ENCODE measurements at places on chromosomes 5 and 9.
A peak's percentile ranks its signal among the peaks of the same experiment; 100 is the strongest.

GRCh38 chr9:97547098-97547829 lies 45.8 kb downstream of the TMOD1 start:
- DNase-seq = no peak

DNA sequence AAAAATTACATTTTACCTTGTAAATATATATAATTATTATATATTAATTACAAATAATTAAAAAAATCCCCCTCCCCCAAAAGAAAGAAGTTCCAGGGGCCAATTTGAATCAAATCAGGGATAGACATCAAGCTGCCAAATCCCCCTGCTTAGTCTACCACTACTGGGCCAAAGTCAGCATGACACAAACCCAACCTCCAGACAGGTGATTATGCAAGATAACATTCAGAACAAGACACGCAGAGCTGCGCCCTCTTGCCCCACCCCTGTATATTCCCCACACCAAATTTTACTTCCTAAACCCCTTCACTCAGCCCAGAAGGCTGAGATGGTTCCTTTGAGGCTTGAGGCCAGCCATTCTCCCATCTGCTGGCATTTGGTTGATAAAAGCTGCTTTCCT lies 2059.1 kb upstream of the CDH6 start:
- DNase-seq = no peak

- DNase-seq = peak; percentile 8
Observed at GRCh38 chr9:83569326-83569725, 31.1 kb upstream of the FRMD3 start.

DNA sequence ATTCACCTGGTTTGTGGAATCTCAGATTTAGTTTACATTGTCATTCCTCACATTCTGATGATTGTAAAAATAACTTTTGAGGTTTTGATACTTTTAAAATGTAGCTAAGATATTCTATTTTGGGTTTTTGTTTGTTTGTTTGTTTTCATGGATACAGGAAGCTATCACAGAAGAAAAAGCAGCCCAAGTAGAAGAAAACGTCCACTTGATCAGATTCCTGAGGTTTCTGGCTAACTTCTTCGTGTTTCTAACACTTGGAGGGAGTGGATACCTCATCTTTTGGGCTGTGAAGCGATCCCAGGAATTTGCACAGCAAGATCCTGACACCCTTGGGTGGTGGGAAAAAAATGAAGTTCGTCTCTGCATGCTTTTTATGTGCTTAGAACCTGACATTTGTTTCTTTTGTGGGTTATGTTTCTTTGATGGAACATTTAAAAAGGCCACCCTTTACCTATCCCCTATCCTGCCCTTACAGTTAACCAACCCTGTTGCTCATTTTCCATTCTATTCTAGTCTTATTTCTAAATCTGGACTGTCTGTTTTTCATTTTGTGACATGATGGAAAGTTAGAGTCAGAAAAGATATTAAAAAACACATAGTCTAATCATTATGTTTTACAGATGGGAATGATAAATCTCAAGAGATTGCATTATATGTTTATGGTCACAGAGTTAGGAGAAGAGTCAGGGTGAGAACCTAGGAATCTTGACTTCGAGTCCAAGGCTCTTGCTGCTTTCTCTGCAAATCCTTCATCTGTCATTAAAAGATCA lies 163.7 kb downstream of the ALDH1A1 start:
- no peak for DNase-seq

GRCh38 chr9:118577121-118577520 lies 792.1 kb downstream of the BRINP1 start:
- no peak for DNase-seq

GRCh38 chr9:89661391-89661949 lies 56.7 kb downstream of the GADD45G start:
- DNase-seq = peak; percentile 44

DNA sequence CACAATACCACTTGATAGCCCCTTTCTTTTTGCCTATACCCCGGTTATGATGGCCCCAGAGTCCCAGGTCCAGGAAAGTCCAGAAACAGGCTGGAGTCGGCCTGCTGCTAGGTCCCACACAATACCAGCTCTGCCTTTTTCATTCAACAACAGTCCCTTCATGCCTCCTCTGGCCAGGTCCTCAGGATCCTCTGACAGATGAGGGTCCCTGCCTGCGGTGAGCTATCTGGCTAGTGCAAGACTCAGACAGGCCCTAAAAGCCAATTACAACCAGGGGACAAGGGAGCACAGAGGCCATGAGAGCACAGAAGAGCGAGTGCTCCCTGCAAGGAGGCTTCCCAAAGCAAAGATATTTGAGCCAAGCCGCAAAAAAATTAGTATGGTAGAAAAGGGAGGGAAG lies 84.8 kb upstream of the ZBTB43 start:
- no peak for DNase-seq

GRCh38 chr9:126228781-126229444 lies 97.7 kb upstream of the MVB12B start:
- DNase-seq = peak; percentile 86

DNA sequence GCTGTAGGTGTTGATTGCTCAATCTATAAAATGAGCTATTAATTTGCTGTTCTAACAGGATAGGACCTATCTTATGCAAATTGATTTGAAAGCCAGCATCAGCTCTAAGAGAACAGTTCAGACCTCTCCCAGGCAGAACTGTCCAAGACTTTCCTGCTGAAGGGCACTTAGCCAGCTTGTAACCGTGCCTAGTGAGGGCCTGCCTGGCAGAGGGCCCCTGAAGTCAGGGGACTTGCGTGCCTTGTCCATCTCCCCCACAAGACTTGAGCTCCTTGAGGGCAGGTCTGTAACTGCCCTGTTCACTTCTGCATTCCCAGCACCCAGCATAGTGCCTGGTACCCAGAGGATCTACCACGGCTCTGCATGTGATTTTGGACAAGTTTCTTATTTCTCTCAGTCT lies 293.4 kb downstream of the CDK5RAP2 start:
- no peak for DNase-seq

- DNase-seq = no peak
Observed at GRCh38 chr9:97388721-97389238, 23.1 kb upstream of the TDRD7 start.

DNA sequence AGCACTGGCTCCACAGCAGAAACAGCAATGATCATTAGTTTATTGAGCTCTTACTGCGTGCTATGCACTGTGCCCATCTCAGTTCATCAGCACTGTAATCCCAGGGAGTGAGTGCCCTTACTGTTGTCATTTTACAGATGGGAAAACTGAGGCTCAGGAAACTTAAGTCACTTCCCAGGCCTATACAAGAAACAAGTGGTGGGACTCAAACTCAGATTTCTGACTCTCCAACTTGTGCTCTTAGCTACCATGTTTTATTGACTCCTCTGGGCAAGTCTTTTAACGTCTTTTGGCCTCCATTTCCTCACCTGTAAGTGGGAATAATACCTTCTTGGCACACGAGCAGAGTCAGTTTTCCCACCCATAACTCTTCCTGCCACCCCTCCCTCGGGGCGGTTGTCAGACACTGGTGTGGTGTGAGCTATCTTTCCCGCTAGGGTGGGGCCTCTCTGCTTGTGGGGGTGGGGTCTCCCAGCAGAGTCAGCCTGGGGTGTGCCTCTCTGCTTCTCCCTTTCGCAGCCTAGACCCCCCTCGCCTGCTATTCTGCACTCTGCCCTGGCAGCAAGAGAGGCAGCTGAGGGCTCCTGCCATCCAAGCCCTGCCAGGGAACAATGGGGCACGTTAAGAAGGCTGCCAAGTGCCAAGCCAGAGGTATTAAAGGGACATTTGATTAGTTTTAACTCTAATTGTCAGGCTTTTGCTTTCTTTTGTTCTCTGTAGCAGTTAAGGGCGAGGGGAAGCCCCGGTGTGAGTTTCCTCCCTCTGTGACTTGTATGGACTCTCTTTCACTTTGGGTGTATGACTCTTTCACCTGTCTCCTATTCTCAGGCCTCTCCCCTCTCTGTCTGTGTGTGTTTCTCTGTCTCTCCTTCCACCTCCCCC lies 12.1 kb downstream of the GALNT10 start:
- DNase-seq = peak; percentile 28

DNA sequence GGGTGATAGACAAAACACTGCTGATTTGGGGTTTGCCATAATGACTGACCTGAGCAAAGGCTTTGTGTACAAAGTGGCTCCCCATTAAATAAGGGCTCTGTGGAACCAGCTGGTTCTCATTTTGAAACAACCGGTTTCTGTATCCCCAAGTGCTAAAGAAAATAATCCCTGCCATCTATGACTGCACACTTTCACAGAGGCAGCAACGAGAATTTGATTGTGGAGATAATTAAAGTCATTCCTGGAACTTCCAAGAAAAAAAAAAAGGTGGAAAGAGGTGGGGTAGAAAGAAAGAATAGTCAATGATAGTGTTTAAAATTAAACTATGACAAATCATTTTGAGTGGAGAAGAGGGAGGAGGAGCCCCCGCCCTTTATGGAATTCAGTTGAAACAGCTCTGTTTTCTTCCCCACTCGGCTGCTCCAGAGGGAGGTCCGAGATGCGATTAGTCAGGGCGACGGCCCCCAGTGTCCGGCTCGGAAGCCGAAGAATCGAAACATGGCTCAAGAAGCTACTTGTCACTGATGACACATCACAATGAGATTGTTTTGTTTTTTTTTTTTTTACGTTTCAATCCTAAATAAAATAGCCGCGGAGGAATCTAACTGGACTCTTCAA lies 38.4 kb downstream of the EBF1 start:
- DNase-seq = no peak

DNA sequence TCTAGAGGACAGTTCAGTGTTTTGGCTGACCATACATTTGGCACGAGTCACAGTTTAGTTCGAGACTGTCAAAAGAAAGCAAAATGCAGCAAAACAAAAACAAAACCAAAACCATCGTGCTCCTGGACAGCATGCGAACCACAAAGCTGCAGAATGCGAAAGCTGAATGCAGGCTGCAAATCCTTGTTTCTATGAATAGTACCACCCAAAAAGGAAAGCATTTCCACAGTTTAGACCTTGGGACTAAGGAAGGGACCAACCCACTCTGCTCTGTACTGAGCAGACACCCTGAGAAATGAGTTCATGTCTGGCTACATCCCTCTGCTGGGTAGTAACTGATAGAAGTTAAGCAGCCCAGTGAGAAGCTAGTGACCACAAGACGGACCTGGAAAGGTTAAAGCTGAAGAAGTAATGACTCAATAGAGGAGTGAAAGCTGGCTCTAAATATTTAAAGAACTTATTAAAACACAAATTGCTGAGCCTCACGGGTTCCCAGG lies 3.9 kb downstream of the GCNT4 start:
- no peak for DNase-seq

All from head of caudate nucleus (tissue), 42 donors.